ENCODE measurements at places on chromosomes 5 and 9. TPM values are rescaled to one million over a fixed set of nuclear protein-coding genes. Genes with fewer than 3 reads are reported as not detected.

DNA sequence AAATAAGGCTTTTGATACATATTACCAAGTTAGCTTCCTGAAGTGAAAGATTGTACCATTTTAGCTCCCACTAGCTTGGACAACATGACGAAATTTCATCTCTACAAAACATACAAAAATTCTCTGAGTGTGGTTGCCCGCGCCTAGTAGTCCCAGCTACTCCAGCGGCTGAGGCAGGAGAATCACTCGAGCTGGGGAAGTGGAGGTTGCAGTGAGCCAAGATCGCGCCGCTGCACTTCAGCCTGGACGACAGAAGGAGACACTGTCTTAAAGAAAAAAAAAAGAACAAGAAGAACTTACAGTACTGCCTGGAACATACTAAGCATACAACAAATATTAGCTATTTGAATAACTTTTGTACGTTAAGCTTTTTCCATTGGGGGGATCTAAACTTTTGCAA is 29.7 kb upstream of the NRG2 start:
- H3K4me3 ChIP-seq, result no peak overlapping the region
- no peak for DNase-seq
- H3K27ac ChIP-seq, result no peak overlapping the region
- no peaks in the 10 kb centered on the region for H3K36me3 ChIP-seq

Gene RMRP
- total RNA-seq, result 16,039 TPM

GRCh38 chr5:62771341-62771740 is 192.7 kb downstream of the LRRC70 start:
- no peaks in the 10 kb centered on the region for H3K36me3 ChIP-seq
- H3K27ac ChIP-seq, result no peak overlapping the region
- no peaks in the 10 kb centered on the region for H3K27me3 ChIP-seq
- H3K4me1 ChIP-seq, result no peaks in the 10 kb centered on the region

DNA sequence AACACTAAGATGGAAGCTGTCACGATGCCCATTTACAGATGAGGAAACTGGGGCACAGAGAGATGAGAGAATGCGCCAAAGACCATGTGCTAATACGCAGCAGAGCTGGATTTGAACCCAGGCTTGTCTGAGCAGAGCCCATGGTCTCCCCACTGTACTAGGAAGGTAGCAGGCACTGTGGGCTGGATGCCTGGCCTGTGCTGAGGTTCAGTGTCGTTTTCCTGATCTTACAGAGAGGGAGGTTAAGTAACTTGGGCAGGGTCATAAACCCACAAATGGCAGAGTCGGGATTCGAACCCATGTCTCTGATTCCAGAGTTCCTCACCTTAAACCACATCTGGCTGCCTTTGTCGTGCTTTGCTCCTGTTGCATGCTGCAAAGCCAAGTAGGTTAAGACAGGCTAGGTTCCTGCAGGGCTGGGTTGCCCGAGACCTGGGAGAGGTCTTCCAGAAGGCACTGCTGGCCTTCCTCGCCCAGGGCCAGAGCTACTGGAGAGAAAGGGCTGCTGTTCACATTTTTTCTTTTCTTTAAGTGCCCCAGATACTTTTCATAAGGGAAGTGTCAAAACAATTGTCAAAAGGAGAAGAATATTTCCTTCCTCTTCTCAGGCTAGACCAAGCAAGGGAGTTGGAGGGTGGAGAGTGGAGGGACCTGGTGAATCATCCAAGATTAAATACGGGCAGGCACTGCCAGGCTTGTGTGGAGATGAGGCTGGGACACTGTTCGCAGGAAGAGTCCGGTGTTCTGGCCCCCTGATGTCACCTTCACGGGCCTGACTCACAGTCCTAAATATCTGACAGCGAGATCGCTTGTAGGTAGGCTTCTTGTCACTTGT is 3.2 kb downstream of the NEK6 start:
- no peak for DNase-seq
- peak overlapping the region; percentile 2 for H3K27ac ChIP-seq
- H3K36me3 ChIP-seq, result no peaks in the 10 kb centered on the region
- peaks cover 24% of the 10 kb centered on the region for H3K27me3 ChIP-seq

Gene GNA14
- 1.4 TPM for total RNA-seq

DNA sequence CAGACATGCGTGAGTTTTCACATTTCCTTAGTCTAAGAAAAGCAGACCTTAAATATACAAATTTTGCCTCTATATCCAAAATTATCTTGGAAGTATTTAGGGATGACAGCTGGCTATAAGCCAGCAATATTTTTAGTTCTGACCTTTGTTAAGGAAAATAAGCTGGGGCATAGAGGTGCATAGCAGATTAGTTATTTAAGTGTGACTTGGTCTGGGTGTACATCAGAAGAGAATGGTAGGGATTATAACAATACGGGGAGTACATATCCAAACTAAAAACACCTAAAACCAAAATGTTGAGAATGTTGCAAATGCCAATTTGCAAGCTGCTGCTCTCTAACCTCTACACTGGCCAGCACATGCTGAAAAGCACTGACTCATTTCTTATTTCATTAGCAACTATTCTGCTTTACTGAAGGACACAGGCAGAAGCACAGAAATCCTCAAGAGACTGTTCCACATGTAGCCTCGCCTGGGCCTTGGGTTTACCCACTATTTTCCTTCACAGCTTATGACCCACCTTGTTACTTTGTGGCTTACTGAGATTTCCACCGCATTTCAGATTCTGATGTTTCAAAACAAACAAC is 22.3 kb downstream of the LEAP2 start:
- no peak overlapping the region for H3K27ac ChIP-seq
- DNase-seq, result no peak
- no peaks in the 10 kb centered on the region for H3K4me1 ChIP-seq
- no peaks in the 10 kb centered on the region for H3K27me3 ChIP-seq
- peaks cover 49% of the 10 kb centered on the region for H3K36me3 ChIP-seq

DNA sequence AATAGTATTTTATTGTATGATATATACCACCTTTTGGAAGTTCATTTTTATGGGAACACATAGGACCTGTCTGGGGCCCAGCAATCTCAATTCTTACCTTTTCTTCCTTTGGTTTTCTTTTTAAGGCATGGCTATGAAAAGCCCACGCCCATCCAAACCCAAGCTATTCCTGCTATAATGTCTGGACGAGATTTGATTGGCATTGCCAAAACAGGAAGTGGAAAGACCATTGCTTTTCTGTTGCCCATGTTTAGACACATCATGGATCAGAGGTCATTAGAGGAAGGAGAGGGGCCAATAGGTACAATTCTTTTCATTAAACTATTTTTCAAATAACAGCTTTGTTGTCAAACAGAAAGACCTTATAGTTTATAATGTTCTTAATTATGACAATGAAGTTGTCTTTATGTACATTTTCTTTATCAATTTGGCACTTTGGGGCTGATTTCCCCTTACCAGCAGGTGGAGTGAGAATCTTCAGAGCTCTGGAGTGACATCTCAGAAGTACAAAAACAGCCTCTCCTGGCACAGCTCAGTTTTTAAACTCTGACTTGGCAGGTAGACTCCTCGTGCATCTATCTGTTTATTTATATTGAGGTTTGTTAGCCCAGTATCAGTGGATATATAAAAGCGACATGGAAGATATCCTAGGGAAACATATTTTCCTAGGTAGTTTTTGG is 25.8 kb downstream of the DDX46 start:
- H3K4me1 ChIP-seq, result no peaks in the 10 kb centered on the region
- no peak overlapping the region for H3K4me3 ChIP-seq
- no peak overlapping the region for H3K27ac ChIP-seq
- no peaks in the 10 kb centered on the region for H3K27me3 ChIP-seq
- DNase-seq, result no peak
- H3K36me3 ChIP-seq, result peaks cover 25% of the 10 kb centered on the region

Gene INSL4
- 0.29 TPM for total RNA-seq

DNA sequence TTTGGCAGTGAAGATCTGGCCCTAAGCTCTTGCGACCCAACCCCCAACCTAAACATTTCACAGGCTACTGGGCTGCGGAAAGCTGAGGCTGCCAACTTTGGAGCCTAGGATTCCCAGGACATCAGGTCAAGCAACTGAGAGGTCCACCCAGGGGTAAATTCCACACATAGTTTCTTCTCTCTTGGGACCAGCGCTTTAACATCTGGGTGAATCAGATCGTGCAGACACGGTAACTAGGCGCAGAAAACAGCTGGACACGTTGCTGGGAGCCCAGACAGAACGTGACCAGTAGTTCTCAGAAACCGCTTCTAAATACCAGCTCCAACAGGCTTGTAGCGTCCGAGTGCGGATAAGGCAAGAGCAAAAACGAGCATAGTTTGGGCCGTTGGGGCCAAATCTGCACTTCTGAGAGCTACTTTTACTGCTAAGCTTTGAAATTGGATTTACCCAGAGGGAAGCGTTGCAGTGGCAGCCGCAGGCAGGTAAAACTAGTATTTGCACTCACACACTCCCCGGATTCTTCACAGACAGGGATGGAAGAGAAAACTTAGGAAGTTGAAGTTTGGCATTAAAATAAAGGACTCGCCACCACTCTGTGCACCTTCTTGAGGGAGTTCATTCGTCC is 11.8 kb downstream of the ITGA1 start:
- H3K4me1 ChIP-seq, result peaks cover 32% of the 10 kb centered on the region
- DNase-seq, result no peak
- H3K36me3 ChIP-seq, result peaks cover 5% of the 10 kb centered on the region

GRCh38 chr5:36177154-36177553 is 25.2 kb downstream of the SKP2 start:
- no peaks in the 10 kb centered on the region for H3K27me3 ChIP-seq
- peaks cover 28% of the 10 kb centered on the region for H3K36me3 ChIP-seq
- DNase-seq, result no peak
- H3K4me1 ChIP-seq, result peaks cover 8% of the 10 kb centered on the region

Gene ECM2
- 0.24 TPM for total RNA-seq

DNA sequence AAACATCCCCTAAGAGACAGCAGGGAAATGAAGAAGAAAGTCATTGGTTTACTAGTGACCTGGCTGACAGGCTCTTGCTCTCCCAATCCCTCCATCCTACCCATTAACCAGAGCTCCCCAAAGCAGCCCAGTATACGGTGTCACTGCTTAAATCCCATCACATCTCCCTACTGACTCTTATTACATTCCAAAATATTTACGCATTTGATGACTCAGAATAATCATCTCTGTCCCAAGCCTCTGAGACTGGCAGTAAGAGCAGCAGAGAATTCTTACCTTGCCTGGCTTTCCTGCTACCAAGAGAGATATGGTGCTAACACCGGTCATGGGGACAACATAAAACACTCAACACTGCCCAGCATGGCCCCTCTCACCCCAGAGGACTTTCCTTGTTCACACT is 20.2 kb upstream of the WHRN start:
- DNase-seq, result no peak
- H3K27me3 ChIP-seq, result peaks cover 31% of the 10 kb centered on the region
- H3K4me3 ChIP-seq, result no peak overlapping the region
- H3K4me1 ChIP-seq, result no peaks in the 10 kb centered on the region
- no peak overlapping the region for H3K27ac ChIP-seq

Gene PLCXD3
- total RNA-seq, result 7.4 TPM

DNA sequence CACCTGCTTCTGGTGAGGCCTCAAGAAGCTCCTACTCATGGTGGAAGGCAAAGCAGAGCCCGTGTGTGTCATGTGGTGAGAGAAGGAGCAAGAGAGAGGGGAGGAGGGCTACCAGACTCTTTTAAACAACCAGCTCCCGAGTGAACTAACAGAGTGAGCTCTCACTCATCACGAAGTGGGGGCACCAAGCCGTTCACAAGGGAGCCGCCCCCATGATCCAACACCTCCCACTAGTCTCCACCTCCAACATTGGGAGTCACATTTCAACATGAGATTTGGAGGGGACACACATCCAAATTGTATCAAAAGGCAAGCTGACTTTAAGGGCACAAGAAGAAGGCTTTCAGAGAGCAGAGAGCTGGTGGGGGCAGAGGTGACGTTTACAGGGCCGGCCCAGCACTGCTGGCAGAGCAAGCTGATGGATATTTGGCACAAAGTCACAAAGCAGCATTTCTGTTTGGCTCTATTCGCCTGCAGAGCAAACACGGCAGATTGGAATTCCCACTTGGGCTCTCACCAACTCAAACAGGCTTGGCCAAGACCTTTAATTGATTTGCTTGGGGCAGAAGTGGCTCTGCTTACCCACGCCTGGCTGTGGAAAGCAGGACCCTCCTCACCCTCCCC is 20.0 kb downstream of the PITX1 start:
- peaks cover 40% of the 10 kb centered on the region for H3K27me3 ChIP-seq
- H3K4me3 ChIP-seq, result no peak overlapping the region
- H3K36me3 ChIP-seq, result no peaks in the 10 kb centered on the region
- no peaks in the 10 kb centered on the region for H3K4me1 ChIP-seq
- DNase-seq, result no peak

Gene MRPL22
- total RNA-seq, result 41.1 TPM

Gene GRM6
- total RNA-seq, result not detected

- H3K36me3 ChIP-seq, result peaks cover 6% of the 10 kb centered on the region
- no peaks in the 10 kb centered on the region for H3K27me3 ChIP-seq
- no peak overlapping the region for H3K4me3 ChIP-seq
Measured at GRCh38 chr5:102922799-102923477, 167.8 kb downstream of the PAM start.

GRCh38 chr5:1667648-1668140 is 131.9 kb downstream of the MRPL36 start:
- H3K27me3 ChIP-seq, result peaks cover 66% of the 10 kb centered on the region
- no peak for DNase-seq
- no peaks in the 10 kb centered on the region for H3K4me1 ChIP-seq
- no peak overlapping the region for H3K27ac ChIP-seq
- H3K36me3 ChIP-seq, result no peaks in the 10 kb centered on the region

DNA sequence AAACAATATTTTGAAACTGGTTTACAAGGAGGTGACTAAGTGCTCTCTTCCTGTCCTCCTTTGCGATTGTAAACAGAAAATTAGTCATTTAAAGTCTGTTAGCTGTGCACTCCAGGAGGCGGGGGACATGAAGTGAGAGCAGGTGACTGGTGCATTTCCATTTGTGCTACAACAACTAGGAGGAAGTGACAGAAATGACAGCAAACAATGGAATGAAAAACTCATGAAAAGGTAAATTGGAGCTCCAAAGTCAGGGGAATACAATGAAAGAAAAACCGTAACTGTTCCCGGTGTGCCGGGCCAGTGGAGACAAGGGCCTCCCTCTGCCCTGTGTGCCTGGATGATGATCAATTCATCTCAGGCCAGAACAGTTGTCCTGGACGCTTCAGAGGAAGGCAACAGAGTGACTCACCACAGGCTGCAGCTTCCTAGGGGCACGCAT is 439.9 kb downstream of the GADD45G start:
- peaks cover 2% of the 10 kb centered on the region for H3K27me3 ChIP-seq
- peaks cover 8% of the 10 kb centered on the region for H3K4me1 ChIP-seq
- no peaks in the 10 kb centered on the region for H3K36me3 ChIP-seq
- DNase-seq, result no peak
- H3K4me3 ChIP-seq, result no peak overlapping the region
- peak overlapping the region; percentile 12 for H3K27ac ChIP-seq

GRCh38 chr5:144361406-144361805 is 190.7 kb downstream of the KCTD16 start:
- no peak overlapping the region for H3K4me3 ChIP-seq
- no peak for DNase-seq
- no peaks in the 10 kb centered on the region for H3K4me1 ChIP-seq

All from type B pancreatic cell (in vitro differentiated cells).